Stimulated activated CD4-positive, alpha-beta T cell treated with anti-CD3 and anti-CD28 coated beads, Interleukin-1b, Interleukin-23, amount 100 ng/mL, for 1 hour (primary cell): ENCODE measurements at places on chromosomes 7 and 10.

- no peak for DNase-seq
Observed at GRCh38 chr7:140676306-140676705, 3.6 kb downstream of the ADCK2 start.

DNA sequence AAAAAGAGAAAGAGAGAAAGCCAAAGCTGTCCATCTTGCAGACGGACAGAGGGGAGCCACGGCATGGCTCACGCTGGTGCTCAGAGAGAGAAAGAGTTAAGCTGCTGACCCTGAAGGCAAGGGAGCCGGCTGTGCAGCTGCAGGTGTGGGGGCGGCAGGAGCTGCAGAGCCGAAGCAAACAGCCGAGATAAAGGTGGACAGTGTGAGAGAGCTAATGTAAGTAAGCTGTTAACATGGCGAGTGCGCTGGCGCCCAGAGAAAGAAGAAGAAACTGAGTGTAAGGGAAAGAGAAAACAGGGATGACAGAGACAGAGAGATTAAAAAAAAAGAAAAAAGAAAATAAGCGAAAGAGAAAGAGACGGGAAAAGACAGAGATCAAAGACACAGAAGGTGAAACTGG lies 18.2 kb downstream of the COL17A1 start:
- no peak for DNase-seq

- no peak for DNase-seq
Observed at GRCh38 chr10:44774676-44775401, 136.3 kb upstream of the TMEM72 start.

GRCh38 chr10:116251602-116252395 lies 21.2 kb downstream of the GFRA1 start:
- no peak for DNase-seq

DNA sequence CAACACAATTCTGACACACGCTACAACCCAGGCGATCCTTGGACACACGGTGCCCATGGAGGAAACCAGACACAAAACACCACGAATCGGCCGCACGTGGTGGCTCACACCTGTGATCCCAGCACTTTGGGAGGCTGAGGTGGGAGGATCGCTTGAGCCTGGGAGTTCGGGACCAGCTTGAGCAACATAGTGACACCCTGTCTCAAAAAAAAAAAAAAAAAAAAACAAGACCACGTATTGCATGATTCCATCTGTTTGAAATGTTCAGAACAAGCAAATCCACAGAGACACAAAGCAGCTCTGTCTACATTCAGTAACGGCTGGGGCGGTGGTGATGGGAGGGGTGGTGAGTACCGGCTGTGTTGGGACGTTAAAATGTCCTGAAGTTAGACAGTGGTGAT lies 25.2 kb downstream of the ADAP1 start:
- no peak for DNase-seq

DNA sequence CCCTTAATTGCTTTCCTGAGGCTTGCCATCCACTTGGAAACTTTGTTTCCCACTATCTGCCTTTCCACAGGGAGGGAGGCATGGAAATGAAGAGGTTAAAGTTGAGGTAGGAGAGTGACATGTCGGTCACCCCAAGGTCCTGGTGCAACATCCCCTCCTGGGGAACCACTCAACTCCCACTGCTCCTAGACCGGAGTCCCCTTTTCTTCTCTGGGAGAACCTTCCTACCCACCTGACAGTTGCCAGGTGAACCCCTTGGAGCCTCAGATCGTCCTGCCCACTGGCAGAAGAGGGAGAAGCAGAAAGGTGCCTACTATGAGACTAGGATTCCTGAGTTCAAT lies 21.7 kb downstream of the IMPDH1 start:
- DNase-seq, result no peak
